ENCODE measurements at places on chromosomes 5 and 9. TPM values are rescaled to one million over a fixed set of nuclear protein-coding genes. Genes with fewer than 3 reads are reported as not detected.

DNA sequence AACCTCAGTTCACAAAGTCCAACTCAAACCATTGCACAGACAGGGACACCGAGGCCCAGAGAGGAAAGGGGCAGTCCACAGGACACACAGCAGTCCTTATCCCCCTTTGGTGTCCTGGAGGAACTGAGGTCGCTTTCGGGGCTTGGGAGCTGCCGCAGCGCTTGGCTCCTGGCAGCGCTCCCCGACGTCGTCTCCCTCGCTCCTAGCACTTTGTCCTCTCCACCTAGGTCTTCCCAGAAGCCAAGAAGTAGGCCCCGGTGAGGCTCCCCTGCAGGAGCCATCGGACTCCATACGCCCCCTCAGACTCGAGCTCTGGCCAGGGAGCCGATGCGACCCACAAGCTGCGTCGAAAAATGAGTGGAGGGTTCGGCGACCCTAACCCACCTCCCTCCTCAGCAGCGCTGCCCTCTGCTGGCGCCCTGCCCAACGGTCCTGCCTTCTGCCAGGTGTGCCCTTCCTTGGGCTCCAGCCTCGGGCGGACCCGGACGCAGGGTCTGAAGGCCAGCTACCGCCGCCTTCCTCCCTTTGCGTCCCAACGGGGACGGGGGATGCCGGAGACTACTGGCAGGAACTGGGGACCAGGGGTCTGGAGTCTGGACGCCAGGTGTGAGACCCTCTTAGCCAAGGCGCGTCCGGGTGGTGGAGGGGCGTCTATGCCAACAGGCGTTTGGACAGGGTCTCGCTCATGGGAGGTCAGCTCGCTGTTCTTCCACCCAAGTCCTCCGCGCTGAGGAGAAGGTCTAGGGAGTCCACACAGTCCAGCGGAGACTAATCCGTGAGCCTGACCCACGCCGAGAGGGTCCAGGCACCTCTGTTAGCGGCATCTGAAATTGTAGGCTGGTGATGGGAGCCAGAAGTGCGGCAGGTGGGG lies 2.1 kb upstream of the PRDM12 start:
- DNase-seq, result no peak

DNA sequence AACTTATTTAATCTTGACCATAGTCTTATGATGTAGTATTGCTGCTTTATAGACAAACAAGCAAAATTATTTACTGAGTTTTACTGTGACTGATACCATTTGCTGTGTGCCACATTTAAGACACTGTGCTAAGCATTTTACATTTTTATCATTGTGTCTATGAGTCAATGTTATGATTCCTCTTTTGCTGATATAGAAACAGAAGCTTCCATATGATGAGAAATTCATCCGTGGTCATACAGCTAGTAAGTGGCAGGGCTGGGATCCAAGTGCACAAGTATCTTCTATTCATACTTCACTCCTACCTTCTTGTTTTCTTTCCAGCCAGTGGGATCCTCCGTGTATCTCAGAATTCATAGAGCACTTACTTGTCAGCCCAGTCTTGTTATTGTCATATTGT lies 17.1 kb upstream of the IFNK start:
- no peak for DNase-seq

DNA sequence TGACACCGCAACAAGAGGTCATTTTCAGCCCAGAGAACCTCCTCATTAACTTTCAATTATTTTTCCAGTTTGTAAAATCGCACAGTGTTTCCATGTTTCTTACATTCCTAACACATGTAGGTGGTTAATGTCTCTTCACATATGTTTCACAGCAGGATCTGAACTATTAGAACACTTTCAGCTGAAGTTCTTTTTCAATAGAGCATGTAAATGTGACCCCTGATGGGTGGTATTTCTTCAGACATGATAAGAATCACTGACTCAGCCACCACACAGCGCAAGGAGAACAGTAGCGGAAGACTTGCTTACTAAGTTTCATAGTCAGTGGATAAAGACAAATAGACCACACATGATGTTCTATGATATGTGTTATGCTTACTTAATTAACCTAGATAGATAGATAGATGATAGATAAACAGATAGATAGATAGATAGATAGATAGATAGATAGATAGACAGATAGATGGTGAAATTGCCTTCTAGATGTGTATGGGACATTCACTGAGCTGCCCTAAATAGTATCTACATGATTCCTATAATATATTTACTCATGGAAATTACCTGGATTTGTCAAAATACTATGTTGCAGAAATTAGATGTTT lies 1992.1 kb upstream of the NUDT12 start:
- DNase-seq, result no peak

Gene P4HA2
- polyA plus RNA-seq, result 0.45 TPM

Gene KIF24
- polyA plus RNA-seq, result 0.31 TPM

Gene TAF11L10
- not detected for polyA plus RNA-seq

Gene TCF7
- polyA plus RNA-seq, result 0.83 TPM

- DNase-seq, result no peak
These were observed 7.6 kb downstream of the TNIP1 start for GRCh38 chr5:151073280-151073679.

Gene ZNF454
- polyA plus RNA-seq, result not detected

GRCh38 chr5:33287242-33287641 lies 153.5 kb upstream of the TARS1 start:
- DNase-seq, result no peak

DNA sequence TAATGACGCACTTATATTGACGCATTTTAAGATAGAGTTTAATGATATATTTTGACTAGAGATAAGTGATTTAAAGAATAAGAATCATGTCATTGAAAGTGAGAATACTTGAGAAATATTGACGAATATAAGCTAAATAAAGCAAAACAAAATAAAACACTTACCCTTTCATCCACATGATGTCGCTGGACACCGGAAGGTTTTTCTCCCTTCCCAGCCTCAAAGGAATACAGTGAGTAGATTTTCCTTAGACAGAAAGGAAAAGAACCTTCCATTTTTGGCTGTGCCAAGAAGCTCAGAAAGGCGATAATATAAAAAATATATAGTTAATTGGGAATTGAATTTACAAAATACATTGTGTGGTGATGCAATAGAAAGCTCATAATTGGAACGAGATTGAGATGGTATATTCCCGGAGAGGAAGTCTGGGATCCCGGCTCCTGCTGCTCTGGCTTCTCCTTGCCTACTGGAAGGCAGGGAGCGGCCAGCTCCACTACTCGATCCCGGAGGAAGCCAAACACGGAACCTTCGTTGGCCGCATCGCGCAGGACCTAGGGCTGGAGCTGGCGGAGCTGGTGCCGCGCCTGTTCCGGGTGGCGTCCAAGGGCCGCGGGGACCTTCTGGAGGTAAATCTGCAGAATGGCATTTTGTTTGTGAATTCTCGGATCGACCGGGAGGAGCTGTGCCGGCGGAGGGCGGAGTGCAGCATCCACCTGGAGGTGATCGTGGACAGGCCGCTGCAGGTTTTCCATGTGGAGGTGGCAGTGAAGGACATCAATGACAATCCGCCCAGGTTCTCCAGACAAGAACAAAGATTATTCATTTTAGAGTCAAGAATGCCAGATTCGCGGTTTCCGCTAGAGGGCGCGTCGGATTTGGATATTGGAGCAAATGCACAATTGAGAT lies at the start of gene PCDHA5:
PCDHA5 (plus strand) TSS at position 239 of the 906 bp plus-strand sequence.
- DNase-seq, result no peak

Gene IL17B
- polyA plus RNA-seq, result not detected

Gene SLC46A2
- 87.0 TPM for polyA plus RNA-seq

DNA sequence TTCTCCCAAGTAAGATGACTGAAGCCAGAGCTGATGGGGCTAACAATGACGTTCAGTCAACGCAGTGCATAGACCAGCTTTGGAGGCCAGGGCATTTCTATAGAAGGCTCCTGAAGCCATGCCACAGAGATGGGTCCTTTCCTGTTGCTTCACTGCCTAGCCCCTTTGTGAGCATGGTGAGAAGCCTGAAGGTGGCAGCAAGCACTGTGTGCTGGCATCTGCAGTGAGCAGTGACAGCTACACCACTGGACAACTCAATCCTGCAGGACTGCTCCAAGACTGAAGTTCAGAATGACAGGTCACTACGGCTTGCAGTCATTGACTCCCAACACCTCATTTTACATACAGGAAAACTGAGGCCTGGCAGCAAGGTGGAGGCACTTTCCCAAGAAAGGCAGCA lies 229.0 kb downstream of the TSSK1B start:
- no peak for DNase-seq

DNA sequence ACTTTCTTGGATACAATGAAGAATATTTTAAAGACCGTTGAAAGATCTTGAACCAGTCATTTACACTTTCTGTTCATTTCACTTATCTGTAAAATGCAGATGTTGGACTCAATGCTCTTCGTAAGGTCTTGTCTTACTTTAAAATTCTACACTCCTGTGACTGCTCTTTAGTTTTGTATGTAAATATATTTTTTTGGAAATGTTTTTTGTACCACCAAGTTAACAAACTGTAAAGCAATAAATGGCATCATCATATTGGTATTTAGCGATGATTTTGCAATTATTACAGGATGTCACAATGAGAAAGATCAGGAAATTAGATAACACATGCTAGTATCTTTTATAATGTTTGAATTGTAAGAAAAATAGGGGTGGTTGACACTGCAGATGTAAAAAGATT lies 80.8 kb upstream of the GNAQ start:
- no peak for DNase-seq

DNA sequence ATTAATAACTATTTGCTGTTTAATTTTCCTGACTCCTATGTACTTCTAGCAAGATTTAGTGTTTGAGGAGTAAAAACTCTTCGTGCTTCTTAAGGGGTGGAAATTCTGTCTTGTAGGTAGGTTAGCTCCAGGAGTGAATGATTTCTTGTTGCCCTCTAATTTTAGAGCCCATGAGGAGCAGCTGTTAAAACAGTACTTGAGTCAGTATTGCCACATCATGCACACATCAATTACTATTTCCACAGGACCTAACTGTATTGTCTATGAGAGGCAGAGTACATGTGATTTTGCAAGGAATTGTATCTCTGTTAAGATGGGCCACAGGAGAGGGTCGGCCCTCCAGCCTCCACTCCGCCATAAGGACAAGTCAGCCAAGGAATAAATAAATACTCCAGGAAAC lies 91.2 kb downstream of the PDZD2 start:
- no peak for DNase-seq

Gene POC5
- polyA plus RNA-seq, result 14.8 TPM

All from CD14-positive monocyte (primary cell).